Anterior cingulate cortex (tissue), 58 donors: ENCODE measurements at places on chromosomes 3 and 15.

DNA sequence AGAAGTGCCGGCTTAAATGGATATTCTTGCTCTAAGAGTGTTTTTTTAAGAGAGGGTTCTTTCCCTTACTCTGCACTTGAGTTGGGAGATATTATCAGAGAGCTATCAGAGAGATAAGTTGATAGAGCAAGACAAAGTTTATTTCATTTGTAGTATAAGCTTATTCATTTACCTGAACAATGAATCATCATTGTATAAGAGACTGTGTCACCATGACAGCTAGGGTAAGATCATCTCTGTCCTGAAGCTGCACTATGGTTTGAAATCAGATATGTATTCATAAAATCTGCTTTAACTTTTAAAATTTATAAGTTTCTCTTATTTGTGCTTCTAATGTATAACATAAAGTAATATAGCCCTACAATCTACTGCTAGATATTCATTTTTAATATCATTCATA, 128.1 kb upstream of the ARL6 start:
- DNase-seq = no peak

GRCh38 chr15:45341790-45342189, 36.6 kb downstream of the GATM start:
- DNase-seq = no peak

- peak; percentile 50 for DNase-seq
These were observed 448 bp downstream of the PLXNB1 start for GRCh38 chr3:48429317-48429959.

DNA sequence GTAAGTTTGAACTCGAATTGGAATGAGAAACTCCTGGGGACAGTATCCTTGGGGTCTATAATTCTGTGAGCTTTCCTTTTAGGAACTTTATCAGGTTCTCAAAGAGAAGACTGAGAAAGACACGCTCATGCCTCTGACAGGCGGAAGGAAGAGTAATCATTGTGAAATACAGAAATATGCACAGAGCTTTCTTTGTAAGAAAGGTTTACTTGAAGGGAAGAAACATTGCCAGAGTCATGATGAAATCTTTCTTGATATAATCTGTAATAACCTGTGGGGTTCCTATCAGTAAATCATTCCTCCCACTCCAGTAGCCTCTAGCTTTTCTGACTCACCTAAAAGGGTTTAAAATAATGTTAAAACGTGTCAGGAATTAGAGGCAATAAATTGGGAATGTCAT, 83.6 kb upstream of the CCDC39 start:
- no peak for DNase-seq

GRCh38 chr3:13714251-13714916, 165.5 kb downstream of the FBLN2 start:
- DNase-seq = no peak

GRCh38 chr15:61118885-61119284, 110.2 kb downstream of the RORA start:
- no peak for DNase-seq

GRCh38 chr3:36924744-36925521, 19.9 kb downstream of the TRANK1 start:
- DNase-seq = no peak

GRCh38 chr15:67327312-67327711, 72.7 kb downstream of the IQCH start:
- DNase-seq = no peak

GRCh38 chr3:192706272-192706671, 21.1 kb downstream of the FGF12 start:
- no peak for DNase-seq

- DNase-seq = no peak
These were observed 74.9 kb downstream of the OCA2 start for GRCh38 chr15:28023933-28024888.

- DNase-seq = no peak
These were observed 25.1 kb upstream of the CSTA start for GRCh38 chr3:122299872-122300460.
